ENCODE measurements at places on chromosomes 5 and 9.

DNA sequence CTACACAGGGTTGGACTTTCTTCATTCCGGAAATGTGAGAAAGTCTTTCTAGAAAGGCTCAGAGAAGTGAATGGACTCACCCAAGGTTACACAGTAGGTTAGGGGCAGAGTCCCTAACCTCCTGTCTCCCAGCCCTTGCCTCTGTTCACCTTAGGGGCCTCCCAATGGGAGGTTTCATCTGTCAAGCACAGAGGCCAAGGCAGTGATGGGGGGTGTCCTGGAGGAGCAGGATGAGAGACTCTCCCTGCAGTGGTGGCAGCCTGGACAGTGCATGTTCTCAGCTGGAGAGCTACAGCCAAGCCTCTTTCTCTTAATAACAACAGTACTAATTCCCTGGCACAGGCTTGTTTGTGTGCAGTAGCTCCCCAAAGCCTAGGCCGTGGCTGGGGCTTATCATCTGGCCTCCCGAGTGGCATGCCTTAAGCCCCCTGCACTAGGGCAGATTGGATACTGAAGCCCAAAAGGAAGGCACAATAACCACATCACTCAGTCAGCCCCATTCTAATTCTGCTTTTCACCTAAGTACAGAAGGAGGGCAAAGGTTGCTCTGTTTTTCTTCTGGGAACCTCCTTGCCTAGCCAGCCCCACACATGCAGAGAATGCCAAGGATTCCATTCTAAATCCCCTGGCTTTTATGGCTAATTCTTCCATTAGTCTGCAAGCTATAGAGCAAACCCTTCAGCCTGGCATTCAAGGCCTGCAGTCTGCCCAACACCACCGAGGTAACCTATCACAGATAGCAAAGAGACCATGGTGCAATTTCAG is 50.2 kb upstream of the XPA start:
- DNase-seq: no peak

DNA sequence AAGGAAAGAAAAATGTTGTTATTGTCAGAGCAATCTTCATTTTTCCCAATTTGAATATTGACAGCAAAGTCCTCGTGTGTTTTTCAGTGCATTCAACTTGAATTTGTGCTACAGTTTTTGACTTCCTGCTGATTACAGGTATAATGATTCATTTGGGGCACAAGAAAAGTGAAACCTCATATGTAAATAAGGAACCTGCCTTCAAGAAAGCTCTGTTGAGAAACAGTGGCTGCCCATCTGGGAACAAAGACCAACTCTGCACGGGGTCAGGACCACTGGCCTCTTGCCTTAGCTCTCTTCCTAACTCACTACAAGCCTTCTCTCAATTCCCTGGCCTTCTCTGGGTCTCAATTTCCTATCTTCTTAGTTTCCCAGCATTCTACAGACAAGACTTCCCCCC is 21.0 kb downstream of the TIMD4 start:
- no peak for DNase-seq

DNA sequence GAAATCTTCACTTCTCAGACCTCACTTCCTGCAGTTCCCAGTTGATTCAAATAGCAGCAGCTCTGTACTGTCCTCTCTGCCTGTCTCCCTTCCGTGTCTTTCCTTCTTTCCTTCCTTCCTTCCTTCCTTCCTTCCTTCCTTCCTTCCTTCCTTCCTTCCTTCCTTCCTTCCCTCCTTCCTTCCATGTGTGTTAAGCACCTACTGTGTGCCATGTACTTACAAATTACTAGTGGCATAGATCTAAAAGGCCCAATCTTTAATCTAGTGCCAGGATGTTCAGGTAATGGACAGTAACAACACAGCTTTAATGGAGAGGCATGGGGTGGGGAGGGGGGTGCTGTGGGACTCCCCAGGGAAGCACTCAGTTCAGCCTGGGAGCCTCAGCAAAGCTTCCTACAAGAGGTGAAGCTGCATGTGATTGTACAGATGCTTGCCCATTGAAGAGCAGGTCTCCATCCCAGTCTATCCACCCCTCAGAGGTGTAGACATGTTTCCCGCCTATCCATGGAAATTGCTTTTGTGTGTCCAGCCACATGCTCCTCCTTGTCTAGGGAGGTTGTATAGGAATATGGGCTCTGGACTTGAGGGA is 106.0 kb downstream of the RGS3 start:
- no peak for DNase-seq

GRCh38 chr9:136332482-136332983 is 5.2 kb downstream of the GPSM1 start:
- no peak for DNase-seq

DNA sequence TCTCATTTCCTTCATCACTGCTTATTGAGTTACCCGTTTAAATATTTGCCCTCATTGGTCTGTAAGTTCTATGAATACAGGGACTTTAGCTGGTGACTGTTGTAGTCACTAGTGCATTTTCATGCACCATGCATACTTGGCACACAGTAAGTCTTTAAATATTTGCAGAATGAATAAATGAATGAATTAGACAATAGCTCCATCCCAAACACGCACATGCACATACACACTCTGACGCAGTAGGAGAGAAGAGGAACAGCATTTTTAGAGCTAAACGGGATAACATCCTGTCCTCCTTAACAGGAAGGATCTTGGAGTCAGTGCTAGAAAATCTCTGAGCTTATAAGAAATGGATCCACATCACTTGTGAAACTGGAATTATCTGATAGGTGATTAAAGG is 447.7 kb downstream of the KIF4B start:
- DNase-seq: no peak

DNA sequence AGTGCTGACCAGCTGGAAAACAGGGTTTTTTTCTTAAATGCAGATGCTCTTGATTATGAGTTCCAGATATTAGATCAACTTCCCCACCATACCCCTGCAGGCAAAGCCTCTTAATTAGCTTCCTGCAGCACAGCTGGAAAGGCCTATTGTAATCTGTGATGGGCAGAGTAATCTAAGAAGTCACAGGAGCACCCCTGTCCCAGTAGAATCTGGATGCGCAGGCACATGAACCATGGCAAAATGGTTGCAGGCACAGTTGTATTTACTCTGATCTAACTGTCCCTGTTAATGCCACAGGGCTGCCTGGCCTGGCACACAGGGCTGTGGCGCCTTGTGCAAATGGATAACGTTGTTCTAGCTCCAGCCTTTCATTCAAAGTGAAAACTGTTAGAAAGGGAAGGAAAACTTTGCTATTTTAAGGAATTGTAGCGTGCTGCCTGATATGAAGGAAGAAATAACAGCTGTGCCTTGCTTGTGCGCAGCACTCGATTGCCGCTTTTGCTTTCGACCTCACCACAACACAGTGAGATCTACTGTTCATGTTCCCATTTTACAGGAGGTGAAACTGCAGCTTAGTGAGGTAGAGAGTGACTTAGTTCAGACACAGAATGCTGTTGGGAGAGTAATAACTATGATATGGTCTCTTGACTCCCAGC is 2.3 kb downstream of the TGFBI start:
- DNase-seq: no peak

DNA sequence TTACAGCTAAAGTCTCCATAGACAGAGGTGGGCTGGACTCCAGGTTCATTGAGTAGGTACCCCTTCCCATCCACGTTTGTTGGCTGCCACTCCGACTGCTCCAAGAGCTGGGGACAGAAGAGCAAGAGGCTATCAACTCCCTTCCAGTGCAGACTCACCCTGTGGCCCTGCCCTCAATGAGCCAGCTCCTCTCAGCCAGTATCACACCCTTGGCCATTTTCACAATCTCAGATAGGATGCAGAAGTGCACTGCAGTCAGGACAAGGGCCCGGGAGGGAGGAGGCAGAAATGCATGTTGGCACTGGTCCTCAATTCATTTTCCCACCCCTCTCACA is 6.2 kb downstream of the IRF1 start:
- DNase-seq: no peak

GRCh38 chr5:74028406-74028805 is 402.4 kb downstream of the ARHGEF28 start:
- DNase-seq: no peak
